ENCODE measurements at places on chromosomes 16 and 17.

DNA sequence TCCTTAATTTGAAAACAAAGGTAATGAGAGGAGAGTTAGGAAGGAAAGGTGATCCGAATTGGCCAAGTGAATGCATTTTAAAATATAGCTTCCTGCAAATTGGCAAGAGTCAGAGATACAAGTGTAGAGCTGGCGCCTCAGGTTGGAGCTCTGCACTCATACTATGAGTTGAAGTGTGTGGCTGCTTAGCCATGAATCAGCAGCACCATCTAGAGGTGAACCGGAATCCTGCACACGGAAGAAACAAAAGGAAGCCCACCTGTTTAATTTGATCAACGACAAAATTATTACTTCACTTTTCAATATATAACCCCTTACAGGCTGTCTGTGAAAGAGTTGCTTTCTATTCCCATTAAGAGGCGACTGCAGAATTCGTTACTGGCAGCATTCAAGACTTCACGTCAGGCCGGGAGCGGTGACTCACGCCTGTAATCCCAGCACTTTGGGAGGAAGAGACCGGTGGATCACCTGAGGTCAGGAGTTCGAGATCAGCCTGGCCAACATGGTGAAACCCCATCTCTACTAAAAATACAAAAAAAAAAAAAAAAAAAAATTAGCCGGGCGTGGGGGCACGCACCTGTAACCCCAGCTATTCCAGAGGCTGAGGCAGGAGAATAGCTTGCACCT is 1253.7 kb upstream of the CDH8 start:
- DNase-seq, result no peak

DNA sequence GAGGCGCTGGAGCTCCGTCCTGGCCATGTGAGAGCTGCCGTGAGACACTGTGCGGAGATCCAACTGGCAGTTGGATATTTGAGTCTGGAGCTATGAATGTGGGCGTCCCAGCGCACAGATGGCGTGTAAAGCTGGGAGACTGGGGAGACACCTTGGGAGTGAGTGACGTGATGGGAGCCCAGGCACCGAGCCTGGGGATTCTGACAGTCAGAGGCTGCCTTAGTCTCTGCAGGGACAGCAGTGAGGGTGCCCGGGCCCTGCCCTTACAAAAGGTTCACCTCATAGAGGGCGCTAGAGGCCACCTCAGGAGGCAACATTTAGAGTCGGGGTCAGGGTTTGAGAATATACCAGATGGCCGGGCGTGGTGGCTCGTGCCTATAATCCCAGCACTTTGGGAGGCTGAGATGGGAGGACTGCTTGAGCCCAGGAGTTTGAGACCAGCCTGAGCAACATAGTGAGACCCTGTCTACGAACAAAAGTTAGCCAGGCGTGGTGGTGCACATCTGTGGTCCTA is 194.1 kb upstream of the GSE1 start:
- DNase-seq, result no peak

- DNase-seq, result no peak
Observed at GRCh38 chr16:48082516-48082915, 73.3 kb downstream of the ABCC12 start.

DNA sequence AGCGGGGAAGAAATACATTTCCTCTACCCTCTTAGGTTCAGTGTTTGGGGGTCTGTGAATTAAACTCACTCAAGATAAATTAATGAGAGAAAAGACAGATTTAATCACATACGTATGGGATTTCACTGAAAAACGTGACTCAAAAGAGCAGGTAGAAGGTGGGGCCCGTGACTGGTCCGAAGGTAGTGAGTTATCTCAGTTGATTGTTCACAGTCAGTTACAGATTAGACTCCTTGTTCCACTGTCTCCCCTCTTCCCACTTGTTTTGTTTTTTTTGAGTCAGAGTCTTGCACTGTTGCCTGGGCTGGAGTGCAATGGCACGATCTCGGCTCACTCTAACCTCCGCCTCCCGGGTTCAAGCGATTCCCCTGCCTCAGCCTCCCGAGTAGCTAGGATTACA is 301.2 kb downstream of the SEC14L1 start:
- DNase-seq, result no peak

- DNase-seq, result no peak
Observed at GRCh38 chr16:57770361-57770760, 31.9 kb downstream of the KIFC3 start.

GRCh38 chr16:27431773-27432532 is 30.0 kb downstream of the IL21R start:
- no peak for DNase-seq

DNA sequence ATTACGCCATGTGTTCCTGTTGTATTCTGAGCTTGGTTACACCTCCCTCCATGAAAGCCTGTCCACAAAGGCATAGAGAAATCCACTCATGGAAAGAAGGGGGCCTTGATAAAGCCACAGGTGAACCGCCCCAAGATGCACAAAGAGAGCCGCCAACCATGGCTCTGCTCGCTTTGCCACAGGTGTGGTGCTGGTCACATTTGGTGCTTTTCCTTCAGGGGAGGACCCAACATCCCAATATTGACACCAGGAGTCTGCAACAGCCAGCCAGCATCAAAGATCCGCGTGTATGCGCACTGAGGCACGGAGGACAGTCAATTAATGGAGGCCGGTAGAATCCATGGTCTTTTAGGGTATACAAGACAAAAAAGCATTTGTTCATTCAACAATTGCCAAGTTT is 7.3 kb downstream of the ABCA3 start:
- no peak for DNase-seq

GRCh38 chr17:80862481-80862961 is 129.1 kb upstream of the CHMP6 start:
- no peak for DNase-seq

DNA sequence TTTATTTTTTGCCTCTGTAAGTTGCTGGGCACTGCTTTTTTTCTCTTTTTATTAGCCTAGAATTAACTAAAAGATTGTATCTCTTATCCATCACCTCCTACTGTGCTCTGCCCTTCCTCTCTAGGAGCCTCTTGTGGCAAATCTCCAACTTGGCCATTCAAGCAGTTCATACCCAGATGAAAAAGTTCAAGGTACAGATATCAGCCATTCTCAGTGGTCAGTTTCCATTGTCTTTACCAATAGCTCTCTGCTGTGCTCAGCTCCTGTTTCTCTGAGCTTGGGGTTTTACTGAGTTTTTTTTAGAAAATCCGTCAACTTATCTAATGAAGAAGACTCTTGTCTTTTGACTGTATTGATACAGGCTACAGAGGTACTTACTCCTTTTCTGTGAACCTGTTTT is 15.6 kb downstream of the MOSMO start:
- no peak for DNase-seq

DNA sequence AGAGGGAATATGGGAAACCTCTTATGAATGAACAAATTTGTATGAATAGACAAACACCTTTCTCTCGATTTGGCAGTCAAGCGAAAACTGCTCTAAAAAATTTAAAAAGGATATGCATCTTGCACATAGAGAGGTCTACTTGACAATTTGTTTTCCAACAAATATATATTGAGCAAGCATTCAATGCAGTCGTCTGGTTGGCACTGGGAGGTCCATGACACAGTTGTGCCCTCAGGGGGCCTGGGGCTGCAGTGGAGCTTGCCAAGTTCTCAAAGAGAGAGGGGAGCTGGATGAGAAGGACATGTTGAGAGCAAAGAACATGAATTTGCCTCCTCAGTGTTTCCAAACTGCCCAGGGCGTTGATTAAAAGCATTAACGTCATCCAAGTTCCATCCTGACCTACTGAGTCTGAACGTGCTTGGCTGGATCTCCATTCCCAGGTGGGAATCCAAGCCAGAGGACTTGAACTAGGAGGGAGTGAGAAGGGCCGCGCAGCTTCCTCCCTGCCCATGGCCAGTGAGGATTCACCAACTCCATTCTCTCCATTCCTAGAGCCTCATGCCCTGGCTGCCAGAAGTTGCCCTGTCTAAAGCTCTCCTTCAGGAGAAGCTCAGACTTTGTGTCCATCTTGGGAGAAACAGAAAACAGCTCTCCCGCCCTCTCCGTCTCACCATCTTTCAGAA is 24.5 kb downstream of the TBX2 start:
- no peak for DNase-seq

- DNase-seq, result no peak
Observed at GRCh38 chr17:49439305-49439672, 24.6 kb upstream of the PHB1 start.

GRCh38 chr17:55614061-55614460 is 102.8 kb upstream of the SMIM36 start:
- no peak for DNase-seq

- DNase-seq, result no peak
Observed at GRCh38 chr17:73052923-73053322, 39.6 kb downstream of the SLC39A11 start.

DNA sequence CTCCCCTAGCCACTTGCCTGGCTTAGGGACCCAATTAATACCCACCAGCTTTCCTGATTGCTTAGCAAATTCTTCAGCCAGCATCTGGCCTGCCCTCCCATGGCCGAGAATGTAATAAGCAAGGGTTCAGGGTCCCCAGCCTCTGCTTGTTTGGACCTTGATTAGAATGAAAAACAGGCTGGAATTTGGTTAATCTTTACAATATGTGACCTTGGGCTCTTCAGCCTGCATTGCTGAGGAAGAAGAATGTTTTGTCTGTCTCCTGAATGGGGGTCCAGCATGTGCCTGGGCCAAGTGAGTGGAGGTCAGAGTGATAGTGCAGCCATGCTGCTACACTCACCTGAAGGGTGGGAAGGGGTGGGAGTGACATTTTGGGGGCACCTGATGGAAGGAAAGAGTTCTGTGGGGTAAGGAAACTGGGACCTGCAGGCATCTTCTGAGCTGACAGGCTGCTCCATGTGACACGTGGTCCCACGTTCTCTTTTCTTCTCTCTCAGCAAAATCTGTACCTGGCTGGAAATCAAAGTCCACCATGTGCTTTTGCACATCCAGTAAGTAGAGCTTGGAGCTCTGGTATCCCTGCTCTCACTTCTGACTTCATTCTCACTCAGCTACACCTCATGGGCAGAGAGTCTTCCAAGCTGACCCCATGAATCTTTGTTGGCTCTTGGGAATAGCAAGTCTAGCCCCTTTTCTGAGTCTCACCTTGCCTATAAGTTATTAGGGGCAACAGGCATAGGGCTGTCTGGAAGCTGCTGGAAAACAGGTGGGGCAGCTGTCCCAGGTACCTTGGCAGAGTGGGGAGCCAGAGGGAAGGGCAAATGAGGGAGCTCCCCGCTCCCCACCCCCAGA is 5.3 kb downstream of the TMEM106A start:
- no peak for DNase-seq

GRCh38 chr17:76635659-76636360 is 7.7 kb downstream of the ST6GALNAC1 start:
- DNase-seq, result no peak

DNA sequence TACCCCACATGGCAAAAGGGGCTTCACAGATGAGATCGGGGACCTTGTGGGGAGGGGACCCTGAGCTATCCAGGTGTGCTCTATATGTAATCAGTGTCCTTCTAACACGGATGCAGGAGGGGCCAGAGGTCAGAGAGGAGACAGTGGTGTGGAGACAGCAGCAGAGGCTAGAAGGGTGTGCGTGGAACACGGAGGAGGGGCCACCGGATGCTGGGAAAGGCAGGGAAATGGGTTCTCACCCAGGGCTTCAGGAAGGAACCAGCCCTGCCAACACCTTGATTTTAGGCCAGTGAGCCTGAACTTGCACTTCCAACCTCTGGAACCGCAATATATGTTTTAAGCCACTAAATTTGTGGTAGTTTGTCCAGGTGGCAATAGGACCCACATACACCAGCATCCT is 4.6 kb upstream of the SLC38A8 start:
- DNase-seq, result no peak

GRCh38 chr17:66304304-66305174 is 2.1 kb downstream of the PRKCA start:
- DNase-seq, result no peak

DNA sequence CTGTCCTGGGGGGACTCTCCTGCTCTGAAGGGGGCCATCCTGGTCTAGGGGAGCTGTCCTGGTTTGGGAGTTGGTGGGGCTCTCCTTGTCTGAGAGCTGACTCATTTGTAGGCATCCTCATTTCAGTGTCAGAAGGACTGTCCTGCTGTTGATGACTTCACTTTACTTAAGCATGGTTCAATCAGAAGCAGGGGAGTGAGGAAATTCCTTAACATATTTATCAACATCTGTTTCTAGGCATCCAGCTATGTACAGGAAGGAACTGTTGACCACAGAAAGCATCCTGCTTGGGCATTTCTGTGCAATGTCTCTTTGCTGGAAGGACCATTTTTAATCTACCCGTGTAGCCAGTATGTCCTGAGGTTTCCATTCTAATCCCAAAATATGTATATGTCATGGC is 502.7 kb upstream of the HSBP1 start:
- DNase-seq, result no peak

- DNase-seq, result no peak
Observed at GRCh38 chr16:57663436-57663835, 4.7 kb upstream of the ADGRG3 start.

DNA sequence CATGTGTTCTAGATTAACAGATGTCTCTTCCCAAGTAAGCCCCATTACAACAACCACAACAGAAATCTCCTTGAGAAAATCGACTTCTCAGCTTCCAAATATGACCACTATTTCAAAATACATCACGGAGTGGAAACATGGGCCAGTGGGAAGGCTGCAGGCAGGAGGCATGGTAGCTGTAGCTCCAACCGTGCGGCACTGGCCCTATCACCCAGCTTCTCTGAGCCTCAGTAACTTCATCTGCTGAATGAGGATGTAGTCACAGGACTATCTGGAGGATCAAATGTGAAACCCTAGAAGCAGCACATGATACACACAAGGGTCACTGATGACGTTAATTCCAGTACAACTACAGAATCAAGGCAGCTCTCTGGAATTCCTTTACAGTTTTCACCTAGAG is 112.2 kb downstream of the VPS53 start:
- DNase-seq, result no peak

GRCh38 chr17:40541873-40542557 is 23.3 kb downstream of the CCR7 start:
- DNase-seq, result no peak

DNA sequence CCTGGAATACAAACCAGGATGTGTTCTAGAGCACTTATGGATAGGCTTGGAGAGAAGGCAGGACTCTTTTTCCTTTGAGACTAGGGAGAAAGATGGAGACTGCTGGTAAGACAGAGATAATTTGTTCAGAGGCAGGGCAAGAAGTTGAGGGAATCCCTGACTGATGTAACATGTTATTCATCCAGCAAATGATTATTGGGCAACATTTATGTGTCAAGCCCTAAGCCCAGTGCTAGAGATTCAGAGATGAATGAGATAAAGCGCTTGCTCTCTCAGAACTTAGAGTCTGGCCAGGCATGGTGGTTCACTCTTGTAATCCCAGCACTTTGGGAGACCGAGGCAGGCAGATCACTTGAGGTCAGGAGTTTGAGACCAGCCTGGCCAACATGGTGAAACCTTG is 47.8 kb upstream of the NUFIP2 start:
- DNase-seq, result no peak

- DNase-seq, result no peak
Observed at GRCh38 chr16:53123747-53124146, 69.0 kb downstream of the CHD9 start.
